ENCODE measurements at places on chromosomes 2 and 18.

DNA sequence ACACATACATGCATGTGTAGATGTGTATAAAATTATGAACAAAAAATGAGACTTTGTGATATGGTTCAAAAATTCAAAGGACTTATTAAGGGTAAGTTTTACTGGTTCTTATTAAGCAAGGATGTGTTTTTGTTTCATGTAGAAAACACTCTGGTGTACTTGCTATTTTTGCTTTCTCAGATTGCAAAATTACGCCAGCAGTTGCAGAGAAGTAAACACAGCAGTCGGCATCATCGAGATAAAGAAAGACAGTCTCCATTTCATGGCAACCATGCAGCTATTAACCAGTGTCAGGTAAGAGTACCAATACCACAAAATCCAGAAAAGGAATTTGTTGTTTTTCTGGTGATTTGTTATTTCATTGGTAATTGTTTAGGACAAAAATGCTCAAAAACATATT lies 91.3 kb downstream of the FAM117B start:
- DNase-seq, result no peak

GRCh38 chr2:217794133-217794986 lies 208.4 kb downstream of the TNS1 start:
- DNase-seq, result no peak

- no peak for DNase-seq
Measured at GRCh38 chr2:65064728-65065552, 8.7 kb downstream of the CEP68 start.

- no peak for DNase-seq
Measured at GRCh38 chr2:158317642-158318041, 138.9 kb downstream of the CCDC148 start.

DNA sequence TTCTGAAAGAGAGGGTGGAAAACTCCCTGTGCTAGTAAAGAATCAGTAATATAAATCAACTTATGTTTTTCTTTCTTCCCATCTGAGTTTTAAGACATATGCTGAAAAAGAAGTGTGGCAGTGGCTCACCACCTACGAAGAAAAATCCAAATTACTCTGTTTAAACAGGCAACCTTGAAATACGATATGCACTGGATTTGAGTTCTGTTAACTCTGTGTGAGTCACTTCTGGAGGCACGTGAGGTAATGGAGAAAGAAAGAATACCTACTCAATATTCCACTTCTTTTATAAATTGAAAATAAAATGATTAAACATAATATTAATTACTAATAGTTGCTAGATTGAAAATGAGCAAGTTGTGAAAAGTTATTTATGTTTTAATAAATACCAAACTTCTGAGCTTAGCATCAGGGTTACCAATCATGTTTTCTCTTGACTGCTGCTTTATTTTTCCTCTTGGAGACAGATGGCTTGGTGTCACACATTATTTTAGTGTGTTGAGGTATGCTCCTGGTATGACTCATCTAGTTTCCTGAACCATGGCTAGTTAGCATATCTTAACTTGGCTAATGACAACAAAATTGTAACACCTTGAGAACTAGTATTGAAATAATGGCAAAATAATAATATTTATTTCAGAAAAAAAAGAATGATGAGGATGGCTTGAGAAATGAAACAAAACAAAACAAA lies 1705.5 kb upstream of the PIK3C3 start:
- DNase-seq, result no peak

DNA sequence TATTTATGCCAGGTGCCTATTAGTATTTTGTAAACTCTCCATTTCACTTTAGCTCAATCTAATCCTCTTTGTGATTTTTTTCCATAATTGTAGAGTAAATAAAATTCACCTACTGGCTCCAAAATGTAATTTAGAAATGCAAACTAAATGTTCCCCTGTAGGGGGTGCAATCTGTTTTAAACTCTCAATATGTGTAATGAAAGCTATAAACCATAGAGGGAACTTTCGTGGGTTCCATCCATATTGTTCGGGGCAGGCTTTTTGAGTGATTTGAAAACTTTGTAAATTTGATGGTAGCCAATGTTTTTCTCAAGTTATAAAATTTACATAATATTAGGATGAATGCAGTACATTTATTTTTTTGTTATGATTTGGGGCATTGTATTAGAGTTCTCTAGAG lies 49.4 kb downstream of the TSPYL6 start:
- no peak for DNase-seq

- no peak for DNase-seq
Measured at GRCh38 chr2:239811806-239812560, 213.2 kb downstream of the NDUFA10 start.

DNA sequence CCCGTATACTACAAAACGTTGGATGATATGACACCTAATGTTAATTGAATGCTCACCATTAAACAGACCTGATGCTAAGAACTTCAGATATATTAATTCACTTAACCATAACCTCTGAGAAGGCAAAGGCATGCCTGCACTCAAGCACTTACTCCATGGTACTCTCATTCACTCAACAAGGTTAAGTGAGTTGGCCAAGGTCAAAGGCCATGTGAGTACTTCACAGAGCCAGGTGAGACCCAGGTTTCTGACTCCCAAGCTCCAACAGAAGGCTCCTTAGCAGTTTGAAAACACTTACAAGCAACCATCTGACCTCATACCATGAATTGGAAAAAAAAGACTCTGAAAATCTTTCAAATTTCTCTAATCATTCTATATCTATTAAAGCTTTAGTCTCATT lies 198.8 kb downstream of the L3MBTL4 start:
- DNase-seq, result no peak

DNA sequence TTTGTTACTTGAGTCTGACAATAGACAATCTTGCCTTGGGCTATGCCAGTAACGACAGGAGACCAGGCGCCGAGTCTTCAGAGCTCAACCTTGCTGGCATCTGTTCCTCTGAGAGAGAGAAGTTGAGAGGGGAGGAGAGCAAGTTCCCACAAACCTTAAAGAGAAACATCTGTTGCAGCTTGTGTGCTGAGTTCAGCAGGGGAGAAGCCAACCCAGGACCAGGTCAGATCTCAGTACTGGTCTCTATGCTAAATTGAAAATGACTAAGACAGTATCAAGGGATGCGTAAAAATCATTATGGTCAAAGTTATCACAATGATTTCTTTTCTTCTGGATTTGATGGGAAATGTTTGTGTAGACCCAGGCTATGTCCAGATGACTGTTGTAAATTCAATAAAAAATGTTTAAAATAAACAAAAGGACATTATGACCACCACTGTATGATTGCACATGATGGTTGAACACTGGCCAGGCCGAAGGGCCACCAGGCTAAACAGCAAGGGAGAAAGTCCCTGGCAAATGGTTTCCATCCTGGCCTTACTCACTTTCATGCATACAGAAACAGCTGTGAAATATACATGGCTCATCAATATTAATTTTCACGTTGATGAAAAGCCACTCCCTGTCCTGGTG lies 100.3 kb upstream of the PMAIP1 start:
- no peak for DNase-seq

DNA sequence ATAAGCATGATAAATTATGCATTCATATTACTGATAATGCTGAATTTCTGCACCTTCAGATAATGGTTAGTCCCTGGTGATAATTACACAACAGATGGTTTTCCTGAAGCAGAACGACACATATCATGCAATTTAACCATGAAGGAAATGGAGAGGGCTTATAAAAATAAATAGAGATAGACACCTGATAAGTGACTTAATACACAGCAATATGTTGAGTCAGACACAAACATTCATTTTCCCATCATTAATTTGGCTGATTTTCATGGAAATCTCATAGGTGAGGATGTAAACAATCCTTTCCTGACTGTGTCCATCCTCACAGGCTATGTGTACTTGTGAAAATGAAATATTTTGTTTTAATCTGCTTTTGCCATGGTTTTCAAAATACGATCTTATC lies 36.9 kb upstream of the DSEL start:
- no peak for DNase-seq
